Retina (tissue), 1 donor: ENCODE measurements at places on chromosomes 12 and 14.

GRCh38 chr14:93981316-93982229 is 5.2 kb upstream of the ASB2 start:
- DNase-seq: no peak

DNA sequence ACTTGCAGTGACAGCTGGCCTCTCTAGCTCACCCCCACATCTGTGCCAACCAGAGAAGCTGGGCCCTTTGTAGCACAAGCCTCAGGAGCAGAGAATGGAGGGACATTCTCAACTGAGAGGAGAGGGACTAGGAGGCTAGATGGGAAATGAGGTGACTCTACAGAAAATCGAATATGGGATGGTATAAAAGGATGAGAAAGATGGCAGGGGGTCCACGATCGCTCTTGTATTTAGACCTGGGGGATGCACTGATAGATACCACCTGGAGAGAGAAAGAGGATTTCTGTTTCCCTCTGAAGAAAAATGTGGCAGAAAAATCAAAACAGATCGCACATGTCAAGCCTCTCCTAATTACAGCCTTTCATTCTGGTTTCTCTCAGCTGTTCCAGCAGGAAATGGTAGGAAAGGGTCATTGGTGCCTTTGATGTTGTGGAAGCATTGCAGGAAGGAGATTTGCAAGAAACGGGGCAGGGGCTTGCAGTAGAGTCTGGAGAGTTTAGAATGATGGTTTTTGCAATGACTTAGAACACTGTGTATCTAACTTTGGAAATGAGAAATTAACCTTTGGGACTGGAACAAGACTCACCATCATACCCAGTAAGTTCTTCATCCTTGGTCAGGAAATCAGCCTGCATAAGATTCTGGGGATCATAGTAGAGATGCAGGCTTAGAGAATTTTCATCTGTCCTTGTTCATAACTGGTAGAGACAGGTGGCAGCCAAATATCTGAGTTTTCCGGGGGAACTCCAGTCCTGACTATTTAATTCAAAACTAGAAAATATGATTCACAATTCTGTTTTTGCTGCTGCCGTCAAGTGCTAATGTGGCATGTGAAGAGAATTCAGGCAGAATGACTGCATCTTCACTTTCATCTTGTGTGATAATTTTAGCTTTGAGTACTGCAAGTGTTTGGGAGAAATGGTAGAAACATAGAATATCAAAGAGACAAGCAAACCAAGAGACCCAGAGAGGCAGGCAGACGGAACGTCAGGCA is 98.8 kb downstream of the DAD1 start:
- no peak for DNase-seq

DNA sequence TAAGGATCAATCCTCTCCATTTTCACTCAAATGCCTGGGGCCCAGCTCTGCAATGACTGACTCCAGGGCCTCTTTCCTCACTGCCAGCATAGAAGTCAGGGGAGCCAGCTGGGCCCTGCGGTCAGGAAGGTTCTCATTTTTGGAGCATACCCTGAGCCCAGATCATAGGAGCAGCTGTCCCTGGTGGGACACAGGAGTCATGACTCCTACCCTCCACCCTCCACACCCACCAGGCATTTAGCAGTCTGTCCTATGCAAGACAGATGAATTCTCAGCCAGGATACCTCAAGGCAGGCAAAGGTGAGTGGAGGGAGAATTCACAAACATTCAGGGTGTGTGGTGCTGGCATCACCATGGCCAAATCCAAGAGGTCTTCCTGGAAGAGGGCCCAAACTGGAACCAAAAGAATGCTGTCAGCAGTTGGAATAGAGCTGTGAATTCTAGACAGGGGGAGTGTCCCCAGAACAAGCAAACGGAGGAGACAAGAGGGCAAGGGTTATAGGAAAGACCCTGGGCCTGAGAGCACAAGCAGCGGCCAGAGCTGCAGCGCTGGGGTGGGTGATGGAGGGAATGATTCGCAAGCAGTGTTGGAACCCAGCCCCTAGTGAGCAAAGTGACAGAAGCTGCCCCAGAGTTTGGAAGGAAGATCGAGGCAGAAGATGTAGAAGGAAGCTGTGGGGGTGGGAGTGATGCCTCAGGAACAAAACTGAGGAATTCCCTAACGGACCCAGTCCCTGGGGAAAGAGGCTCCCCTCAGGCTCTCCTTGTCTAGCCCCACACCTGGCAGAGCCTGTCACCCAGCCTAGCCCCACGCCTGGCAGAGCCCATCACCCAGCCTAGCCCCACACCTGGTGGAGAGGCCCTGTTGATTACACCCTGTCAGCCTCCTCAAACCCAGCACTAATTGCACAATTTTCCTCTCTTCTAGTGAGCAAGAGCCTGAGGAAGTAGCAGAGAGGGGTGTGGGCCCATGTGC is 4.5 kb upstream of the REM2 start:
- no peak for DNase-seq

GRCh38 chr12:45978108-45978507 is 12.3 kb downstream of the SCAF11 start:
- DNase-seq: no peak

- DNase-seq: peak; percentile 78
Observed at GRCh38 chr14:73457041-73457923, 1.1 kb downstream of the NUMB start.

- peak; percentile 39 for DNase-seq
Observed at GRCh38 chr12:128761379-128761790, 62.4 kb downstream of the SLC15A4 start.

DNA sequence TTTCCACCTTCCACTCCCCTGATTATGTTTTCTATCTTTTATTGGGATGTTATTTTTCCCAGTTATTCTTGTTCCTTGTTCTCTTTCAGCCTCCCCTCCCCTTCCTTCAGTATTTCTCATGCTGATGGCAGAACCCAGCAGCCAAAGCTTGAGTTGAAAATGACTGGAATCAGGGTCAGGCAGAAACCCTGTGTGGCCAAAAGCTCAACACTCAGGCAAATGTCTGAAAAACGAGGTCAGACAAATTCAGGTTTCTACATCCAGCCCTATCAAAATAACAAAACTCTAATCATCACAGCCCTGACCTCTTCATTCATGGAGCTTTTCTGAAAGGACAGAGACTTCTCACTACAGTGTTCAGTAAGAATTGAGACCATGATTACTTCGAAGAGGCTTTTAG is 134.6 kb downstream of the PTPRR start:
- DNase-seq: peak; percentile 17

DNA sequence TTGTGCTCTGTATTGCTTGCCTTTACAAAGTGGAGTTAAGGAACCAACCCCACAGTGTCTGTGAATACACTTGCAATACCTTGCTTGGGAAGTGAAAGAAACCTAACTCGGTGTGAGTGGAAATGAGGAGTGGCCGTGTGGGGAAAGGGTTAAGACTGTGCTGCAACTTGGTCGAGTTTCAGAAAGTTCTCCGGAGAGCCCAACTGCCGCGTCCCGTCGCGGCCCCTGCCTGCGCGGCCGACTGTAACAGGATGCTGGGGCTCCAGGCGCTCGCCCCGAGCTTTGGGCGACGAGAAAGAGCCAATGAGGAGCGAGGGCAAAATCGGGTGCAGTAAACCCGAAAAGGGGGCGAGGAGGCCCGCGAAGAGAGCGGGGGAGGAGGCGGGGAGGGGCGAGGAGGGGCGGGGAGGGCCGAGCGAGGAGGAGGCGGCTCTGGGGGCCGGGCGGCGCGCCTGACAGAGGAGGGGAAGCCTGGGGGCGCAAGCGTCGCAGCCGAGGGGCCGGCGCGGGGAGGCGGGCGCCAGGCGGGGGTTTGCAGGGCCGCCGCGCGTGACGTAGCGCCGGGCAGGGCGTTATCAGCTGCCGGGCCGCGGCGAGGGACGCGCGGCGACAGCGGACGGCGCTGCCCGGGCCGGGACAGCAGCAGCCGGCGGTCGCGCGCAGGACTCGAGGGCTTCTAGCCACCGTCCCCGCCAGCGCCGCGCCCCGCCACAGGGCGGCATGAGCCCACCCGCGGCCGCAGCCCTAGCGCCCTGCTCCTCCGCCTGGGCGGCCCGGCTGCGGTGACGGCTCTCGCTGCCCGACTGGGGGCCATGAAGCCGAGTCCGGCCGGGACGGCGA is at the start of gene DACT1:
Gene DACT1 (plus strand): TSS at position 572 of the 840 bp plus-strand sequence. CDS start 241 bp downstream, at position 813.
- peak; percentile 75 for DNase-seq

GRCh38 chr14:99660794-99661193 is 15.9 kb downstream of the HHIPL1 start:
- no peak for DNase-seq

DNA sequence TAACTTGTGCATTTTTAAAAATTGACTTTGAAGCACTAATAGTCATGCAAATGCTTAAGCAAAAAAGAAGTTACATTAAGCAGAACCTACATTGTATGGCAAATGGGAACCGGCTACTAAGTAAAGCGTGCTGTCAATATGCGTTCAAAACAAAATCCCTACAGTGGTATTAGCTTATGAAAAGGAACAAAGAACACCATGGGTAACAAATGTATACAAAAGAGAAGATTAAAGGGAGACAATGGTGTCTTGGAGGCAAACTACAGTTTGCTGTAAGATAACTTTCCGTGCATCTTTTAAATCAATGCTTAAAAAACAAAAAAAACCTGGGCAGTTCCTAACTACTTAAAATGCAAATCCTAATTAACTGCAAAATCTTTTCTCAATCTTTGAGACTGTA is 10.5 kb downstream of the CDK2AP1 start:
- DNase-seq: no peak

GRCh38 chr12:23921099-23921856 is 28.2 kb downstream of the SOX5 start:
- no peak for DNase-seq

DNA sequence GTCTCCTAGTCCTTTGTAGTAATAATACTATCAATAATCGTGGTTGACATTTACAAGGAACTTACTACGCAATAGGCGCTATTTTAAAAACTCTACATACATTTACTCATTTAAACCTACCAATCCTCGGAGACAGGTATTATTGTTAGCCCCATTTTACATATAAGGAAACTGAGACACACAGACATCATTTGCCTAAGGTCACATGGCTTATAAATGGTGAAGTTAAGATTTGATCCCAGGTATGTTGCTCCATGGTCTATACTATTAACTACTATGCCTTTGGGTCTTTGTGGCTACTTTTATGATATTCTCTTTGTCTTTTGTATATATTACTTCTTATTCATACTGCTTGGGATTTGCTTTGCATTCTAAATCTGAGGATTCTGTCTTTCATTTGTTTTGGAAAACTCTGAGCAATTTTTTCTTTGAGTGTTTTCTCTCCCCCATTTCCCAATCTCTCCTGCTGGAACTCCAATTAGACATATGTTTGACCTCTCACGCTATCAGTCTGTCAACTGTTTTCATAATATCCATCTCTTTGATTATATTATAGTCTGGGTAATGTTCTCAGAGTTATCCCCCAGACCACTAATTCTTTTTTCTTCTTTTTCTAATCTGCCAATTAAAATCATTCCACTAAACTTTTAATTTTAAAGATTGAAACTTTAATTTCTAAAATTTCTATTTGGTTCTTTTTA is 10.9 kb downstream of the NT5DC3 start:
- no peak for DNase-seq

GRCh38 chr12:132190012-132190755 is 45.9 kb downstream of the NOC4L start:
- peak; percentile 76 for DNase-seq

- peak; percentile 68 for DNase-seq
Observed at GRCh38 chr12:120639771-120640721, at the start of gene CABP1. Gene CABP1, plus strand, starts transcription at chr12:120640626. Its CDS starts 60 bp downstream, at chr12:120640686.

GRCh38 chr14:59320763-59321625 is 132.5 kb downstream of the DAAM1 start:
- no peak for DNase-seq

DNA sequence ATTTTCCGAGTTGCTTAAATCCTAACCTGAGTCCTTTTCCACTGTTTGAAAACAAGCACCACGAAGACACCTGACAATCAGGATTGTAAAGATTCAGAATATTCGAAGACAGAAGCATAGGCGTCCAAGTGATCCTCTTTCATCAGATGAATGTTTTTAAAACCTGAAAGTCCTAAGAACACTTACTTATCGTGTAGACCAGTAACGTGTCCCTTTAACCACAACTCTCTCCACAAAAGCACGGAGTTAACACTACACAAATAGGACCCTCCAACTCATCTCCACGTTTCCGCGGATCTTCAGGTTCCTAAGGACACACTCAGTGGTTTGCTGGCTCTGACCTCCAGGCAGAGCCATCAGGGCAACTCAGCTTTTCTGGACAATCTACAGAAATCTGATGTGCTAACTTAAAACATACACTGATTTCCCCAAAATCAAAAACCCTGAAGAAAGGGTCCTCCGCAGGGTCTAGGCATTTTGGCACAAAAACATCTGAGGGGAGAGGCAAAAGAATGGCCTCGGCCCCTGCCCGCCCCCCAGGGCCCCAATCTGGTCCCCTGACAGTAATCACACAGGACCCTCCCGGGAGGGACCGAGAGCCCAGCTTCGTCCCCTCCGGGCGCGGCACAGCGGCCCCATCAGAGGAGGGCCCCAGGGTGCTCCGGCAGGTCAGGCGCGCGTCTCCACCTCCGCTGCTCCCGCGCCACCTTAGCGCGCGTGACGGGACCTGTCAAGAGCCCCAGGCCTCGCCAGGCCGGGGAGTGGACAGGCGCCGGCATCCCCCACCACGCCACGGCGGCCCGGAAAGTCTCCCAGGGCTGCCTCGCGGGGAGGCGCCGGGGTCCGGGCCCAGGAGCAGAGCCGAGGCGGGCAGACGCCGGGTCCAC is 925 bp downstream of the DICER1 start:
- peak; percentile 74 for DNase-seq

- DNase-seq: no peak
Observed at GRCh38 chr12:39505023-39505422, 62.1 kb upstream of the KIF21A start.

DNA sequence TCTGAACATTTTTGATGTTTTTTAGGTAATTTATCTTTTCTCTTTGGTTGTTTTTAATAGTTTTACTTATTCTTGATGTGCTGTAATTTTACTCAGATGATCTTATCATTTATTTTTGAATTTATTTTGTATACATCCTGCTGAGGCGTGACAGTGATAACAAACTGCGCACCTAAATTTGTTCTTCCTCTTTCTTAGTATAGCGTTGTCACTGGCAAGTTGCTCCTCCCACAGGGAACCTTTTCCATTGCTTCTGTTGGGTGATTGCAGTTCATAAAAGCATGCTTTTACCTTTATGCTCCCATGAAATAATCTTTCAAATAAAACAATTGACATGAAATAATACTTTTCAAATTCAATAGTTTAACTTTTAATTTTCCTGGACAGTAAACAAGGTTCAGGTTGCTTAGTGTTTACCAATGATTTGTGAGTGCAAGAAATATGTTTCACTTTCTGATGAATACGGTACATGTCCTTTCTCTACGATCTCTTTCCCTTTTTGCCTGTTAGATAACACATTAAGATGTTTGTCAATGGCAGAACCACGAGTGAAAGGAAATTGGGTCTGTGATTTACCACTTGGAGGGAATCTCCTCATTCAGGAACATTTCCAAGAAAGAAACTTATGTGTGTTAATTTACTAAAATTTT is 223.3 kb downstream of the CCDC91 start:
- DNase-seq: no peak
